ENCODE measurements at places on chromosomes 1 and 21. TPM values are rescaled to one million over a fixed set of nuclear protein-coding genes. Genes with fewer than 3 reads are reported as not detected.
A peak's percentile ranks its signal among the peaks of the same experiment; 100 is the strongest.

MYOC gene
- total RNA-seq, result not detected

GJA8 gene
- not detected for total RNA-seq

FNDC7 gene
- total RNA-seq, result not detected

RGS1 gene
- not detected for total RNA-seq

NBPF6 gene
- not detected for total RNA-seq

KHDC4 gene
- 99.3 TPM for total RNA-seq

SPSB1 gene
- 4.9 TPM for total RNA-seq

CACNA1S gene
- not detected for total RNA-seq

OR10T2 gene
- total RNA-seq, result not detected

ELF3 gene
- total RNA-seq, result 907 TPM

SPRR2B gene
- total RNA-seq, result not detected

GPR37L1 gene
- 0.12 TPM for total RNA-seq

C1orf56 gene
- 9.5 TPM for total RNA-seq

LHX8 gene
- not detected for total RNA-seq

DNM3 gene
- 1.3 TPM for total RNA-seq

GRCh38 chr1:204493984-204494280 lies 673 bp downstream of the PIK3C2B start:
- DNase-seq, result peak; percentile 89

DNA sequence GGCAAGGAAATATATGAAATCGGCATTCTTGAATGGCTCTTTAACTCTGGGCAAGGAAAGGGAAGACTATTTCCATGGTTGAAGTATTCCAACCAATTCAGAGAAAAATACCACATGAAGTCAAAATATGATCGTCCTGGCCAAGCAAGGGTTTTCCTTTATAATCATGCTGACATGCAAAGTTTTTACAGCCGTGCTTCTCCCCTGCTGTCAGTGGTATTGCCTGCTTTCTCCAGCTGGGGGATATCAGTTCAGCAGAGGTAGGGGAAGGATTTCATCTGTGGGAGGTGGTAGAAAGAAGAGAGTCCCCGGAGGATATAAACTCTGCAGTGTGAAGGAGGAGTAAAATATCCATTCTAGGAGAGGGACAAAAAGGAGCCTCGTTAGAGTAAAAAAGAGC lies 322.8 kb downstream of the PAPPA2 start:
- DNase-seq, result no peak

- DNase-seq, result no peak
These were observed 59.0 kb upstream of the TINAGL1 start for GRCh38 chr1:31517301-31517700.

GRCh38 chr1:228876187-228876586 lies 140.9 kb downstream of the RHOU start:
- no peak for DNase-seq

- DNase-seq, result no peak
These were observed 581.6 kb upstream of the ADAMTS5 start for GRCh38 chr21:27548486-27548885.

GRCh38 chr1:2279210-2279639 lies 51.1 kb downstream of the SKI start:
- no peak for DNase-seq

- DNase-seq, result no peak
These were observed 37.6 kb downstream of the DUSP10 start for GRCh38 chr1:221704306-221704705.

DNA sequence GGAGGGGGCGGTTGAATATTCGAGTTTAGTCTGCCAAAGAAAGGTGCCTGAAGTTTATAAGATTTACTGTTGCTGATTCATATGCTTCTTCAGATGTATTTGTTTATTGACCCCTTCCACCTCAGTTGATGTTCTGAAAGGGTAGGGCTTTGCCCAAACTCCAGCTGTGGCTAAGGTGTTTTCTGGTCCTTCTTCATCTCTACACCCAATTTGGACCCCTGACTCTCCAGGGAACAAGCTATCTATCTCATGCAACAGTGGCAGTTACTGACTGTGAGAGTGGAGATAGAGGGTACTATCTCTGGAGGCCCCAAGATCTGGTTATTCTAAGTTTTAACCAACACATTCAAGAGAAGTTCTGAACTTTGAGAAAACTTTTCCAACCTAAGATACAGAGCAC lies 12.6 kb upstream of the ALG14 start:
- no peak for DNase-seq

GRCh38 chr1:88873737-88874349 lies 17.5 kb downstream of the GTF2B start:
- DNase-seq, result no peak

GRCh38 chr1:26126321-26127084 lies 14.9 kb downstream of the PDIK1L start:
- peak; percentile 66 for DNase-seq

- DNase-seq, result no peak
These were observed 10.7 kb downstream of the TBX19 start for GRCh38 chr1:168291222-168291837.

- no peak for DNase-seq
These were observed 82.8 kb upstream of the RALGPS2 start for GRCh38 chr1:178642282-178642681.

DNA sequence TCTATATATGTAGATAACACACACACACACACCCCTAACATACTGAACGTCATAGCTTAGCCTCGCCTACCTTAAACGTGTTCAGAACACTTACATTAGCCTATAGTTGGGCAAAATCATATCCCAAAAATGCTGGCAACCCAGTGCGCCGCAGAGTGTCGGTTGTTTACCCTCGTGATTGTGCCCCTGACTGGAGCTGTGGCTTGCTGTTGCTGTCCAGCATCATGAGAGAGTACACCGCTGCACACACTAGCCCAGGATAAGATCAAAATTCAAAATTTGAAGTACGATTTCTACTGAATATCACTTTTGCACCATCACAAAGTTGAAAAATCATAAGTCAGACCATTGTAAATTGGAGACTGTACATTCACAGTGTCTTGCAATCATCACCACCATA lies 73.1 kb upstream of the COG2 start:
- DNase-seq, result no peak

GRCh38 chr1:42259739-42260064 lies 75.3 kb downstream of the FOXJ3 start:
- no peak for DNase-seq

DNA sequence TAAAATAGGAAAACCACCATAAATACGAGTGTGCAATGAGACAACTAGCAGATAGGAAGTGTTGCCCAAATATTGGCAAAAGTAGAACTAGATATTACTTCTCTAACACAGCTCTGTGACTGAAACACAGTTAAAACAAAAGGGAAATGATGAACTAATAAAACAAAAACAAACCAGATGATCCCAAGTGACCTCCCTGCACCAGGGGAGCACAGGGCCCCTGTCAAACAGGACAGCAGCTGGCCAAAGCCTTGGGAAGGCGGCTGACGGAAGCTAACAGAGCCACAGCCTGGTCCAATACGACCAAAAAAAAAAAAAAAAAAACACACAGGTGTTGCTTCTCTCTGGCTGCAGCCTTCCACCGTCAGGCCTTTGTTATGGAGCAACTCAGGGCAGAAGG lies 17.8 kb downstream of the ZBTB17 start:
- DNase-seq, result no peak

GRCh38 chr1:25572708-25573590 lies 29.5 kb downstream of the LDLRAP1 start:
- DNase-seq, result peak; percentile 69

GRCh38 chr1:65114322-65114721 lies 33.7 kb upstream of the AK4 start:
- no peak for DNase-seq

DNA sequence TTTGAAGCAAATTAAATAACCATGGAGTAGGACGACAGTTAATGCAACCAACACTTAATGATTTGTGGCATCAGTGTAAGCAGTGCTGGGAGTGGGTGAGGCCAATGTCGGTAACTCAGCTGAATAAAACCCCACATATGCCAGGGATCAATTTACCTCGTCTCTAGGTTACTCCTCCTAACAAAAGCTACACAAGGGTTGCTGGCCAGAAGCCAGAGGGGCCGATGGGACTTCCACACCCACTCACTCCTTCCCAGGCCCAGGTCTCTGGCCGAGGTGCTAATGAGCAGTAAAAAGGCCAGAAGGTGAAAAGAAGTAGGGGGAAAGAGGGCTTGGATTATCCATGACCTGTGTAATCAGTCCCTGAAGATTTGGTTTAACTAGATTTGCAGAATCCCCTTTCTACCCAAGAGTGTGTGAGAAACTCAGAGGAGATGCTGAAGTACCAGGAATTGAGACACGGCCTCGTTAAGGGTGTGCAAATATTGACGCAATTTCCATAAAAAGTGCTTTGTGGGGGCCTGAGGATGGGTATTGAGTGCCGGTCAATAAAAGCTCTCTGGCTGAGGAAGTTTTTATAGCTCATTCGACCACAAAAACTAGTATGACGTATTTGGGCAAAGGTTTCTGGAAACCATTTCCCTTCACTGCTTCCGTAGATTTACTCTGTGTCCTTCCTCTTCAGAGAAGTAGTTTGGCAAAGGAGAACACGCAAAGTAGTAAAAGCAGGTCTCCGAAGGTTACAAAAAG lies 145.5 kb downstream of the TBX15 start:
- peak; percentile 11 for DNase-seq

DNA sequence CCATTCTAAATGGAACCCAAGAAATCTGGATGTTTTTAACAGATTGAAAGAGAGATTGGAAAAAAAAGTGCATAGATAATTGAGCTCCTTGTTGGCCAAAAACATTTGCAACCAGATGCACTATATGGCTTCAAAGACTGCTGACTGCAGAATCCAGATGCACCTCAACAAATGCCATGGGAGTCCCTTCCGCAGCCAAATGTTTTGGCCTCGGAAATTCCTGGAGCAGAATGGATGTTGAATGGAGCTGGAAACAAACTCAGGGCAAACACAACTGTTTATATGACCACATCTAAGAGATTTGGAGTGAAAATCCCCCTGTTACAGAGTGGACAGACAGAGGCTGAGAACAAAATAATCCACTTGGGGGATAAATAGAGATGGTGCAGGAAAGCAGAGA lies 285.0 kb upstream of the NFIA start:
- no peak for DNase-seq

DNA sequence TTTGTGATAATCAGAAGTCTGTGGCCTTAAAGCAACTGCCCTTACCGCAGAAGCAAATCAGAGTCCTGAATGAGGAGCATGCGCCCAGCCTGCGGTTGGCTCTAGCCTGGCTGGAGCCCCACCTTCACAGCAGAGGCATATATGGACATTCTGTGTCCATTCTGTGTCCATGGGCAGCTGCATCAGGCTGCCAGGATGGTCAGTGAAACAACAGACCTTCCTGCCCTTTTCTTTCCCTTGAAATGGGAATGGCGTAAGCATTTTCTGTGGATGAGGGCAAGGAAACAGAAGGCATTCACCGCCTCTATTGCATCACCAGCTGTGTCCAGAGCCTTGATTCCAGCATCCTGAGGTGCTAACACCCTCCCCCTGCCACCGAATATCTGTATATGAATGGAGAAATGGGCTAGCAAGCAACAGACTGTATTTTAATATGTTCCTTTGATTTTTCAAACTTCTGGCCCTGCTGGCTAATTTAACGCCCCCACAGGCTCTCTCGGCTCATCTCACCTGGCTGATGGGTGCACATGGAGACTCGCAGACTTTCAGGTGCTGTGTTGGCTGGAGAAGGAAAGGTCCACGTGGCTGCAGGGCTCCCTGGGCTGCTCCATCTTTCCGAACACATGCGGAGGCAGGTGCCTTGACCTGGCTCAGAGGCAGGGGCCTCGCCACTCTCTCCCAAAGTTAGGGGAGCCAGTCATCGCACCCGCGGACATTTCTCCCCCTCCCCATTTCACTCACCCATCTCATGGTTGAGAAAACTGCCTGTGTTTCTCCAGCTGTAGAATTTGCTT lies 159.2 kb downstream of the GALNT2 start:
- DNase-seq, result no peak

- DNase-seq, result peak; percentile 48
These were observed 9.7 kb downstream of the MACF1 start for GRCh38 chr1:39214021-39214713.

GRCh38 chr1:226738995-226739695 lies at the start of gene ITPKB:
ITPKB (minus strand) TSS chr1:226739282; CDS start chr1:226737458, 1,824 bp downstream.
- peak; percentile 30 for DNase-seq

DNA sequence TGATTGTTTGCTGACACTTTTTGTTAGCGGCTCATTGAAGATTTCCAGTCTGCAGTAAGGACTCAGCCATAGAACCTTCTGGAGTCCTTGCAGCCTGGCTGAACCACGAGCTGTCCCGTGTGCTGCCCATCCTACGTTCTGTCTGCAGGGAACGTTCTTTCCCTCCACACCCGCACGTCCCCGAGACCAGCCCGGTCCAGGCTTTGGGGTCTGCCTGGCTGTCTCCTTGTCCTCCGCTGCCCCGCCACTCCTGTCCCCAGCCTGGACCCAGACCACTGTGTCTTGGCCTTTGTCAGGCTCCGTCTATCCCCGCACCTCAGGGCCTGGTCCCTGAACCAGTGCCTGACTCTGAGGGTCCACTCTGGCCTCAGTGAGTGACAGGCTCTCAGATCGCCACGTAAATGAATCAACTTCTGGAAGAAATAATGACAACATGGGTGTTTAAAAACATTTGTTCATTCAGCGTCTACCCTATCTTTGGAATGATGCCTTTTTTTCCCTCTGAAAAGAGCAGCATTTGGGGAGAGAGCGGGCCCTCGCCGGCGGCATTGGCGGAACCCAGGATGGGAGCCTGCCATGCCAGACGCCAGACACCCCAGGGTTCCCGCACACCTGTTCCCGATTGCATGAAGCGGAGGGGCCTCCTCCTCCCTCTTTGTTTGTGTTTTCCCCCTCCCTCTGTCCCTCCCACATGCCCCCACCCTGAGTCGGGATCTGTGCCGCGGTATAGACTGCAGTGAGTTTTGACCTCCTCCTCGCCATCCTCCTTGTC lies 43.9 kb upstream of the C1orf174 start:
- no peak for DNase-seq

DNA sequence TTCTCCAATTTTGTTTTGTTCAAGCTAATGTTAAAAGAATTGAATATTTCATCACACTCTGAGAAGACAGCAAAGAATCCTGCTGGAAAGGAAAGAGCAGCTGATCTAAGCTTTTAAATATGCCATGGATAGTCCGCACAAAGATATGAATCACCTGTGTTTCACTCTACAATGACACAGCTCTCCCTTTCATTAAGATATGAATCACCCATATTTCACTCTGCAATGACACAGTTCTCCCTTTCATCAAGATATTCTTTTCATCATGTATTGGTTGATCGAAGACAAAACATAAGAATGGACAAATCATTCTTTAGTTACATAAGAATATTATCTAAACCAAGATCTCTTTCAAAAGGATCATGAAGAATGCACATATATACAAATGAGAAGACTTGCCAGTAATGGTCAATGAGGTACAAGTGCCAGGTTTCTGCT lies 367.3 kb downstream of the SMYD3 start:
- peak; percentile 15 for DNase-seq

- DNase-seq, result peak; percentile 87
These were observed at the start of gene KIAA0040 for GRCh38 chr1:175192630-175193526. KIAA0040 (minus strand) TSS chr1:175192776; CDS start chr1:175161013, 31,763 bp downstream.

GRCh38 chr1:20184481-20184900 lies 1.4 kb upstream of the UBXN10 start:
- DNase-seq, result no peak

- no peak for DNase-seq
These were observed 144.6 kb downstream of the SLC30A10 start for GRCh38 chr1:219783605-219784235.

DNA sequence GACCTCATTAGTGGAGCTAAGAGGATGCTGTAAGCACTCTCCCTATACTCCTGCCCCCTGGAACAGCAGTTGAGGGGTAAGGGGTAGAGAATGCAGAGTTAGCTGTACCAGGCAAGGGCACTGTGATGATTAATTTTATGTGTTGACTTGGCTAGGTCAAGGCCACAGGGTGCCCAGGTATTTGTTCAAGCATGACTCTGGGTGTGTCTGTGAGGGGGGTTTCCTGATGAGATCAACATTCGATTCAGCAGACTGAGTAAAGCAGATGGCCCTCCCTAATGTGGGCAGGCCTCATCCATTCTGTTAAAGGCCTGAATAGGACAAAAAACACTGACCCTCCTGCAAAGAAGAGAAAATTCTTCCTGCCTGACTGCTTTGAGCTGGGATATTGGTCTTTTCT lies 110.8 kb downstream of the KCND3 start:
- DNase-seq, result no peak

Measured in Calu3 (cell line).